ENCODE measurements at places on chromosomes 11 and 22.

GRCh38 chr22:21942407-21943343, 10.0 kb downstream of the PPM1F start:
- peak overlapping the region; percentile 47 for H3K27ac ChIP-seq
- no peak for DNase-seq
- H3K4me3 ChIP-seq: no peak overlapping the region

- H3K27ac ChIP-seq: no peak overlapping the region
- DNase-seq: no peak
- H3K27me3 ChIP-seq: no peaks in the 10 kb centered on the region
- no peaks in the 10 kb centered on the region for H3K36me3 ChIP-seq
These were observed 12.3 kb downstream of the GLB1L3 start for GRCh38 chr11:134288486-134288885.

- peaks cover 10% of the 10 kb centered on the region for H3K36me3 ChIP-seq
- H3K4me3 ChIP-seq: peak overlapping the region; percentile 62
- H3K27me3 ChIP-seq: no peaks in the 10 kb centered on the region
- peaks cover 50% of the 10 kb centered on the region for H3K4me1 ChIP-seq
- peak overlapping the region; percentile 97 for H3K27ac ChIP-seq
- DNase-seq: peak; percentile 16
These were observed 531 bp downstream of the PIM3 start for GRCh38 chr22:49961005-49961600.

GRCh38 chr22:42962295-42963230, 52.4 kb downstream of the PACSIN2 start:
- H3K27me3 ChIP-seq: no peaks in the 10 kb centered on the region
- H3K27ac ChIP-seq: no peak overlapping the region
- no peak for DNase-seq

DNA sequence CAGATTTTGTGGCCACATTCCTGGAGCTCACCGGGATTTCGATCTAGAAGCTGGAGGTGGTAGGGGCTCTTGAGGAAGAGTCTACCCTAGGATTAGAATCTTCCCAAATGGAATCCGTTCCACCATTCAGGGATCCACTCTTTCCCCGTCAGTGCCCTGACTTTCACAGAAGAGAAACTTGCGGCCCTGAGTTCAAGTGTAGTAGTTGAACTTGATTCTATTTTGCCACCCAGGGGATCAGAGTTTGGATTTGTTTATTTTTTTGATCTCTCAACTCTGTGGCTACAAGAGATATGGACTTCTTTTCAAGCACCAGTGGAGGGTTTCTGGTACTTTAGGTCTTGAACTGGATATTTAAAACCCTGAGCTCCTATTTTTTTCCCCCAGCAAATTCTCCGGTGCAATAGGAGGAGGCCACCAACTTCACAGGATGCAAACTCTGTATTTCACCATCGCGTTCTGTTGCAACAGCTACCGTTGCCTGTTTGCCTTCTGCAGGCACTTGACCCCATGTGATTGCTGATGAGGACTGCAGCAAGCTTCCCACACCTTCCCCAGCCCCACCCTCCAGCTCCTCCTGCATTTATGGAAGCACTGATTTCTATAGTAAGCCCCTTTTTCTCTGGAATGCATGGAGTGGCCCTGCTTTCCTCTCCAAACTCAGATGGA, 14.8 kb upstream of the MRGPRF start:
- no peak for DNase-seq
- H3K27ac ChIP-seq: no peak overlapping the region
- no peaks in the 10 kb centered on the region for H3K4me1 ChIP-seq

DNA sequence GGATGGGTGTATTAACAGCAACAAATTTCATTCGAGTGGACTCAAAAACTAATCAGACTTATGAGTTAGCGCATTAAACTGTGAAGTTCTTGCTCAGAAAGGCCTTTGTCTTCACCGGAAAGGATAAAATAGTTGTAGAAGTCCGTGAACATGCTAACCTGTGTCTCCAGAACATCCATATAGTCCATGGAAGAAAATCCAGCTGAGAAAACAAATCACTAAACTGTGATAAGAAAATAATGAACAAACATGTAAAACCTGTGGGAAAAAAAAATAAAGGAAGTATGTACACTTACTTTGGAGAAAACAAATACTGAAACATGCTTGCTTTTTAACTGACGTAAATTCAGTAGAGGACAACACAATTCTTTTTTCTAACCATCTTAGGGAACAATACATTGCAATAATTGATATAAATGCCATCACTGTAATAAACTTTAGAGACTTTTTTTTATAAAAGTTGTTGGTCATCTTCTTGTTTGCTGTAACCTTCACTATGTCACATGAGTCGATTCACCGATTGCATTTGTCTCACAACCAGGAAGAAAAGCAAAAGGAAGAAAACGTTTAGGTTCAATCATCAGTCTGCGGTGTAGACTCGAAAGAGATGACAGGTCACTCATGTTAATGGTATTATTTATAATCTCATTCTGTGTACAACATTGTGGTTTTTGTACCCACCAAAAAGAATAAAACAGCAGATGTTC, 41.9 kb downstream of the MSANTD4 start:
- no peak for DNase-seq
- H3K4me1 ChIP-seq: no peaks in the 10 kb centered on the region
- peaks cover 4% of the 10 kb centered on the region for H3K27me3 ChIP-seq
- no peaks in the 10 kb centered on the region for H3K36me3 ChIP-seq
- H3K4me3 ChIP-seq: no peak overlapping the region

DNA sequence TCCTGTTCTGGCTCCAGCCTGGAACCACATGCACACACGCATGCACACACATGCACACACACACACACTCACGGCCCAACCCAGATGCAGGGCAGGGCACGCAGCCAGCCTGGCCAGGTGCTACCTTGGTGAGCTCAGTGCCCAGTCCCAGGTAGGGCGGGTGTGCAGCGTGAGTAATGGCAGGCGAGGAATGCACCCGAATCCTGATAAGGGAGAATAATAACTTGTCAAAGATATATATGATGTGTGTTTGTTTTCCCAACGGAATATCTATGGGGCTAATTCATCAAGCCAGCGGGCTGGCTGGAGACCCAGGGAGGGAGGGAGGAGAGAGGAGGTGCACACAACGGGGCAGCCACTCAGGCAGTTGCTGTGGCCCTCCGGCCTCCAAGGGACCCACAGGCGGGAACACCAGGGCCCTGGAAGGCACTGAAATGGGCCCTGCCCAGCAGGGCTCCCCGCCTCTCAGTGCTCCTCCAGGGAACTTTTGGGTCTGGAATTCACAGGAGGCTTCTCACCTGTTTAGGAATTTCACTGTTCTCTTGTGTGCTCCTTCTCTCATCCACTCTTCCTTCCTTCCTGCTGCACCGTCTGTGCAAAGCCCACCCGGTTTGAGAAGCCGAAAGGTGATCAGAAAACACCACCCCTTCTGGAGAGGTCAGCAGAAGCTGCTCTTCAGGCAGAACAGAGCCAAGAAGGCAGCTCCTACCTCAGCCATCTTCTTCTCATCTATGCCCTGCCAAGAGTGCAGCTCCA, 79.0 kb downstream of the BUD13 start:
- H3K27me3 ChIP-seq: peaks cover 37% of the 10 kb centered on the region
- no peak overlapping the region for H3K27ac ChIP-seq
- no peaks in the 10 kb centered on the region for H3K36me3 ChIP-seq
- H3K4me1 ChIP-seq: no peaks in the 10 kb centered on the region

DNA sequence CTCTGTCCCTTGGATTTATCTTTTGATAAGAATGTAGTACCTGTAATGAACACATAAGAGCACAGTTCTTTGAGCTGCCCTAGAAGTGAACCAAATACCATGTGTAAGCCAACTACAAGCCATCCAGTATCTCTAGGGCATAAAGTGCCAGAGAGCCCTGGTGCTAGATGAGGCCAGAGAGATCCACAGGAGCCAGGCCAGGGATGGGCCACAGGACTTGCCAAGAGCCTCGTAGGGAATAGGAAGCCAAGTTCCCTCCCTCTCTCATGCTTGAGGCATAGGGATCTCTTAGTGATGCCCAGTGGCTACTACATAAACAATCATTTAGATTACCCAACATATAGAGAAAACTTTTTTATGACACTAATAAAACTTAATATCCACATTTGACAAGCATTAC, 64.8 kb upstream of the FAR1 start:
- no peaks in the 10 kb centered on the region for H3K27me3 ChIP-seq
- H3K4me3 ChIP-seq: no peak overlapping the region

DNA sequence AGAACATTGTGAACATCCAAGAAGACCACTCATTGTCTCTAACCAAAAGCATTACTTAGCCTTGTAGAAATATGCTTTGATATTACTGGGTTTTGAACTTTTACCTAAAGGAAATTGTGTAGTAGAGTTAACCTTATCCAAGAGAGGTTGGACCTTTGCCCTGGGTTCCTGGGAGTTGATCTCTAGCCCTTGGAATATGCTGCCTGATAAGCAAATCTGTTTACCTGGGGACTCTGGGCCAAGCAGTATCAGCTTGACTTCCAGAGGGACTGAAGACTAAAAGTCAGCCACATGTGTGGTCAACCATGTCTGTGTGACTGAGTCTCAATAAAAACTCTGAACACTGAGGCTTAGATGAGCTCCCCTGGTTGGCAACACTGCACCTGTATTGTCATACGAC, 44.1 kb upstream of the CWF19L2 start:
- H3K27ac ChIP-seq: no peak overlapping the region
- H3K4me1 ChIP-seq: no peaks in the 10 kb centered on the region
- no peak overlapping the region for H3K4me3 ChIP-seq
- DNase-seq: no peak
- H3K27me3 ChIP-seq: no peaks in the 10 kb centered on the region
- peaks cover 37% of the 10 kb centered on the region for H3K36me3 ChIP-seq

GRCh38 chr11:109582470-109582869, 160.5 kb downstream of the C11orf87 start:
- DNase-seq: no peak
- H3K4me3 ChIP-seq: no peak overlapping the region
- H3K27ac ChIP-seq: no peak overlapping the region
- no peaks in the 10 kb centered on the region for H3K4me1 ChIP-seq
- no peaks in the 10 kb centered on the region for H3K36me3 ChIP-seq

DNA sequence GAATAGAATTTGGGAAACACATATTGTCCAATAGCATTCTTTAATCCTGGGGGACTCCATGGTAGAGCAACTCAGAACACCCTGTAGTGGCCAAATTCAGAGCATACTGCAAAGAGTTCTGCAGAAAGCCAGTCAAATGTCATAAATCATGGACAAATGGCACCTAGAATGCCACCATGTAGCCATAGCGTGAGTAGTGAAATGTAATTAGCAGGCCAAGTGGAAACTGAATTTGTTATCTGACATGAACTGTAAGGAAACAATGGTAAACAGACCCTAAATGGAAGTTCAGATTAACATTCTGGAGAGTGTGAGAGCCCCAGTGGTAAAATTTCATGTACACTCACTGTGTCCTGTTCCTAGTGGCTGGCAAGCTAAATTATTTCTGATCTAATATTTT, 7.0 kb upstream of the PRSS23 start:
- DNase-seq: no peak
- no peaks in the 10 kb centered on the region for H3K27me3 ChIP-seq
- no peaks in the 10 kb centered on the region for H3K36me3 ChIP-seq

DNA sequence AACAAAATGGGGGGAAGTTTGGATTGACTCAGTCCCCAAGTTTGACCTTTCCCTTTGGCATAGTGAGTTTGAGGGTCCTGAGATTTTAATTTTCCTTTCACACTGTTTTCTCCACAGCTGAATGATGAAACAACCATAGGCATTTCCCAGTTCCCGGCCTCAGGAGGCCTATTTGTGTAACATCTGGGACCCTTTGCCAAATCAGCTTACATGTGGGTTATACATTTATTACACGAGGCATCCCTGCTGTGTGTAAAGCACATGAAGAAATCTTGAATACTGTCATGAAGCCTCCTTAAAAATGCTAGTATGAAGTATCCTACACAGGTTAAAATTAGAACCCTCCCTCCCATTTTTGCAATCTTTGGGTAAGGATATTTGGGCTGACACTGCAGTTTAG, 44.6 kb upstream of the SPON1 start:
- no peaks in the 10 kb centered on the region for H3K36me3 ChIP-seq
- peaks cover 10% of the 10 kb centered on the region for H3K4me1 ChIP-seq
- H3K4me3 ChIP-seq: no peak overlapping the region
- no peaks in the 10 kb centered on the region for H3K27me3 ChIP-seq
- H3K27ac ChIP-seq: no peak overlapping the region
- no peak for DNase-seq

DNA sequence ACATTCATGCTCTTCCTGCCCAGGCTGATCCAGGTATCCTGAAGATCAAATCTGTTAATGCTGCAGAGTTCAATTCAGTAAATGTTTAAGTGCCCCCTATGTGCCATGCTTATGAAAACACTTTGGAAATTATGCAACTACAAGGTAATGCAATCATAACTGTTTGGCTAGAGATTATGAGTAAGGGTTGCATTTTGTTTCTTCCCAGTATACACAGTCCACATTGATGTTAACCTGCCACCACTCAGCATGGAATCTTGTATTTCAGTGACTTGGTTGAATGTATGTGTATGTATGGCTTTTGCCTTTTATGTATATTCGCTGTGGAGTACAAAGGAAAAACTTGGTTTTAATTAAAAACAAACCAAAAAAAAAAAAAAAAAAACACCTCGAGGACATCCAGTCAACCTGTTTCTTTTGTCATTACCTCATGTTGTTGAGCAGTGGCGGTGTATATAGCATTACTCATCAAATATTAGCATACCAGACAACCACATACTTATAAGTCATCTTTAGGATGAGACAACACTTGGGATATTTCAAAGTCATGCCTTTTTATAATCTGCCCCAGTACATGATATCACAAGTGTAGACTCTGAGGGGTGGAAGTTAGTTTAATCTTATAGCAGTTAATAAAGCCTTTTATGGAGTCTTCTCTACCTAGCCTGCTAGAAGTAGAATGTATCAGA, 86.1 kb upstream of the HORMAD2 start:
- no peaks in the 10 kb centered on the region for H3K27me3 ChIP-seq
- H3K27ac ChIP-seq: no peak overlapping the region
- no peak overlapping the region for H3K4me3 ChIP-seq
- no peaks in the 10 kb centered on the region for H3K4me1 ChIP-seq
- peaks cover 5% of the 10 kb centered on the region for H3K36me3 ChIP-seq
- DNase-seq: no peak

DNA sequence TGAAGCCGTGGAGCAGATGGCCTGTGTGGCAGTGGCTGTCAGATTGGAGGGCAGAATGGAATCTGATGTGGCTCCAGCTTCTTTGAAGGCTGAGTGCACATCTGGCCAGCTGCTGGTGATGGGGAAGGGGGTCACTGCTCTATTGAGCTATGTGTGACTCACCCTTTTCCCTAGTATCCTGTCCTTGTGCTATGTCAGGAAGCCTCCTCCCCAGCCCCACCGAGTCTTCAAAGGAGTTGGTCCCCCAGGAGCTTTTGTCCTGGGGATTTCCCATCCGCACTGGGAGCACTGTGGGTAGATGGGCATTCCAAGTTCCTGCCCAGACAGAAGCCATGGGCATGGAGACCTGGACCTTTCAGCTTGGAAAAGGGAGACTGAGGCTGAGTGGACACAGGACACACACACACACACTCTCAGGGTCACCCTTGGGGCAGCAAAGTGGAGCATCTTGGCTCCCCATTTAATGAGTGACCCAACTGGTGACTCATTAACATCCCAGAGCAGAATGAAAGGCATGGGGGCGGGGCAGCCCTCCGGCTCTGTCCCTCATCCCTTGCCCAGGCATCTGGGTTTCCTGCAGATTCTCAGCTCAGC, 3.3 kb downstream of the SERPINH1 start:
- no peak for DNase-seq
- no peak overlapping the region for H3K27ac ChIP-seq
- no peaks in the 10 kb centered on the region for H3K27me3 ChIP-seq
- H3K36me3 ChIP-seq: peaks cover 10% of the 10 kb centered on the region
- H3K4me1 ChIP-seq: peaks cover 3% of the 10 kb centered on the region
- no peak overlapping the region for H3K4me3 ChIP-seq

- H3K36me3 ChIP-seq: peaks cover 15% of the 10 kb centered on the region
- peak overlapping the region; percentile 92 for H3K4me3 ChIP-seq
These were observed 5.3 kb downstream of the NEAT1 start for GRCh38 chr11:65427691-65428577.
